ENCODE measurements at places on chromosomes 6 and 20.

GRCh38 chr20:5691918-5692618 is 58.1 kb upstream of the SHLD1 start:
- DNase-seq, result peak; percentile 99

DNA sequence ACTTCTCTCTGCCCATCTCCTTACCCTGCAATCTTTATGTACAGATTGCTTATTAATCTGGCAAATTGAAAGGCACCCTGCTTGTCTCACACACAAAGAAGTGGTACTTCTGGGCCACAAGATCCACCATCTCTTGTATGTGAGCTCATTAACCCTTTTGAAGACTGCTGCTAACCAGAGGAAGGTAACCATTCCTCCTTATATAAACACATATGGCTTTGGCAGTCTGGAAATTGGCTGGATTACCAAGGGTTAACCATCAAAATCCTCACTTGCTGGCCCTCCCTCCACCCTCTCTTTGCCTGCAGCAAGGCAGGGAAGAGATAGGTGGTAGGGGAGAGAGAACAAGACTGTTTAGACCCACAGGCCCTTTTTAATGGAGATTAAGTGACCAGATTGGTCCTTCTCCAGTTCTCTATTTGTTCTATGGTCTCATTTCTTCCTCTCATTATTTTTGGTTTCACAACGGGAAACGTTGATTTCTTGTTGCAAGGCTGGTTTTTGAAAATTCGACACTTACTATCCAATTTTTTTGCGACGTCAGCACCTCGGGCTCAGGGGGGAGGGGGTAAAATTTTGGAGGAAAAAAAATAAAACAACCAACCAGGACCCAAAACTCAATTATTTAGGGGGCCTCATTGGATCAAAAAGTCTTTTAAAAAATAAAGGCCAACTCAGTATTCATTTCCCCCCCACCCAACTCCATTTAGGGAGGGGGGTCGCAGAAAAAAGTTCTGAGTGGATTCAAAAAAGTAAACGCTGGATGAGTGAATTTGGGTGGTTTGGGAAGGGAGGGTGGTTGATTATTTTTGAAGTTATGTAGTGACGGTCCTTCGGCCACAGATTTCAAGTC is 859 bp downstream of the PPP1R10 start:
- peak; percentile 88 for DNase-seq

GRCh38 chr6:149305372-149305771 is 12.1 kb upstream of the TAB2 start:
- DNase-seq, result no peak

- peak; percentile 70 for DNase-seq
Measured at GRCh38 chr6:118565311-118565960, 17.3 kb downstream of the PLN start.

DNA sequence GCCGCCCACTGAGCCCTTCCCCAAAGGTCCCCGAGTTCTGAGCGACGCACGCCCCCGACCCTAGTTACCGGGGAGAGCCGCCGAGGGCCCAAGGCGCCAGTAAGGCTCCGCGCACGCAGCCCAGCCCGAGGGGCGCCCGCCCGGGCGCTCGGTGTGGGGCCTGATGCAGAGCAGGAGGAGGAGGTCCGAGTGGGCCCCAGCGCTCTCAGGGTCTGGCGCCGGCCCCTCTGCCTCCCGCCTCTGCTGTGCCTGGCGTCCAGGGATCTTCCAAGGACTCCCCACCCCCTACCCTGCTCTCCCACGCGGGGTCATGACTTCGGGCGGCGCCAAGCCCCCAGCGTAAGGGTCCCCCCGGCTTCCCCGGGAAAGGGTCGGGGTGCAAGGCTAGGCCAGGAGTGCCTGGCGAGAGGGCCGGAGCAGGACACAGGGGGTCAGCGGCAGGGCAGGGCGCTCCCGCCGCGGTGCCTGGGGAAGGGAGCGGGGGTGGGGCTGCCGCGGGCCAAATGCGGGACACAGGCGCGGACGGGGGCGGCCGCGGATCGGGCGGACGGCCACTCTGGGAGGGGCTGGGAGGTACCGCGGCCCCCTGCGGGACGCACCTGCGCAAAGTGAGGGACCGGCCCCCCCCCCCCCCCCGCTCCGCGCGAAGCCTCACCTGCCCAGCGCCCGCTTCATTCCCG is 637 bp downstream of the ABHD12 start:
- DNase-seq, result peak; percentile 63

DNA sequence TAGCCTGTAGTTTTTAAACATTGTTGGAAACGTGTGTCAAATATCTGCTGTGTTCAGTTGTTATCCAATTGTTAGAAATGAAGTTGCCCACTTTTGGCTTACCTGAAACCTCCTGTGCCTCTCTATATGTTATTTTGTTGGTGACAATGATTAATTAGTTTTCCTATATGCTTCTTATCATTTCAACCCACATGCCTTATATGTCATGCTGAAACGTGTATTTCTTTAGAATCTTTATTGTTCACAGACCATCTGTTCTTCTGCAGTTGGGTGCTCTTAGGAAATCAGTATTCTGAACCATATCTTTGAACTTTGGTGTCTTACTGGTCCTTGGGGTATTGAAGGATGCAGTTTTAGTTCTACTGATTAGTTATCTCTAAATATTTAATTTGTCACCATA is 91.2 kb upstream of the SCGN start:
- DNase-seq, result no peak

DNA sequence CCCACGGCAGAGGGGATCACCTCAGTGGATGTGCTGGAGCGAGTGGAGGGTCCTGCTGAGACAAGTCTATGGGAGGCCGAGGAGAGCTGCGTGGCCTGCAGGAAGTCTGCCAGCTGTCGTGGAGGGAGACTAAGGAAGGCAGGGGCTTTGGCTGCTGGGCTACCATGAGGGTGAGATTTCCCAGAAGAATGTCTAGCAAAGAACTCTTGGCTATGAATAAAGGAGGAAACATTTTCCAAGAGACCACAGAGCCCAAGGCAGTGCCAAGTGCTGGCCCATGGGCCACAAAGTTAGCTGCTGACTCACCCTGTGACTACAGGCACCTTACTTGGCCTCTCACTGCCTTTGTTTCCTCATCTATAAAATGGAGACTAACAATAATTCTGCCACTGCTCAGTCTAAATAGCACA is 73.4 kb downstream of the PRDM1 start:
- DNase-seq, result no peak

GRCh38 chr6:113763876-113764275 is 93.3 kb upstream of the MARCKS start:
- DNase-seq, result no peak

GRCh38 chr6:33708516-33709204 is 2.8 kb downstream of the UQCC2 start:
- no peak for DNase-seq

DNA sequence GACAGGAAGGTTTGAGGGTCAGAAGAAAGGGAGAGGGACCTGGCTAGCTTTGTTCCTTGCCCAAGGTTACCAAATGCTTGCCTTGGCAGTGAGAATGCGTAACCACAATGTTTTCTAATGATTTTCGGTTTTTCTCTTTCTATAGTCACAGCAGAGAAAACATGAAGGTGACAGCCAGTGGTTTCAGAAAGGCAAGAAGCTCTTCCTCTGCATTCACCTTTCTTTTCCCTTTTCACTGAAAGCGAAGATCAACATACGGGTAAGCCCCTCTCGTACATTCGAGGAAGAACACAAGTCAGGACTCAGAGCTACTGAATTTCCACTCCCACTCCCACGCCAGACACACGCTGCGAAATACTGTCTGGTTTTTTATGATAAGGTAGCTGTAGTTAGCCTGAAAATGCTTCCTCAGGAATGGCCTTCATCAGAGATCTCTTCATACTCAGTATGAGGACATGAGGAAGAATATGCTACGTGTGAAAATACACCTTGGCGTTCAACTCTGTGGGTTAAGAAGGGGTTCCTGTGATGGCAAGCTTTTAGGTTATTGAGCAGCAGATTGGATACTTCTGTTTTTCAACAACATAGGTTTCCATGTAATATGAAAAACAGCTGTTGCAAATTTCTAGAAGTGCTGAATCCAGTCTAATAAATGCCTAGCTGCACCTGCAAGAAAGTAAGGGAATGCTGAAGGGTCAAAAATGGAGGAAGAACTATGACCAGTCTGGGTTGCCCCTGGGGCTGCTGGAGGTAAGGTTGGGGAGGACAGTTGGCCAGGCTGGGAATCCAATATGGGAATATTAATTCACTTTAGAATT is 7.4 kb upstream of the CD83 start:
- no peak for DNase-seq

GRCh38 chr6:77492530-77492929 is 29.2 kb upstream of the HTR1B start:
- DNase-seq, result peak; percentile 20

DNA sequence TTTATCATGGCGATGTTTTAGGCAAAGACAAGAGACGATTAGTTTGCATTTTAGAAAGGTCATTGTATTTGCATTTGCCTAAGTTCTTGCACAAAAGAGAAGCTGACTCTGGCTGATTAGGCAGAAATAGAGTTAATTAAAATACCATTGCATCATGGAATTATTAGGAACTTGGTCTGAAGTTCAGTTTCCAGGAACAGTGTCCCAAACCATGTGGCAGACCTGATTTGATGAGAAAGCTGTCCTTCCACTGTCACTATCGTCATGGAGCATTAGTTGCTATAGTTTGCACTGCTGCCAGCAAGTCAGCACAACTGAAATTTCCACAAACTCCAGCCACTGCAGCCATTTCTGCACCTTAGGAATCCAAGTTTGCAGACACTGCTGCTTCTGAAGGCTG is 24.3 kb upstream of the MCUR1 start:
- no peak for DNase-seq

- peak; percentile 62 for DNase-seq
Measured at GRCh38 chr20:6940048-6940447, 172.6 kb downstream of the BMP2 start.

- peak; percentile 43 for DNase-seq
Measured at GRCh38 chr6:41374618-41375590, 39.5 kb downstream of the NCR2 start.

DNA sequence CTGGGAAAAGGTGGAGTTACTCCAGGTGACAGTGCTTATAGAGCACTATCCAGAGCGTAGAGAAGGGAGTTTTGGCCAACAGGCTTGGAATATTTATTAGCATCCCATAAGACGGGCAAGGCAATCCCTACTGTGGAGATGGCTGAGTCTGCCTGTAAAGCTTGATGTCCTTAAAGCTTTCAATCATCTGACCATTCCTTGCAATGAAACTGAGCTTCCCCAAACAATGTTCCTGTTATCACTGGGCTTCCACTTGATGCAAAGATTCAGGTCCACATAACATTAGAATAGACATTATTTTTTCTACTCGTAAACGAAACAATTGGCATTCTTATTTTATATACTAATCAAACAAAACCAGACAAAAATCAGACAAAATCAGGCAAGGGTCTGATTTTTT is 48.4 kb upstream of the PIM1 start:
- no peak for DNase-seq

DNA sequence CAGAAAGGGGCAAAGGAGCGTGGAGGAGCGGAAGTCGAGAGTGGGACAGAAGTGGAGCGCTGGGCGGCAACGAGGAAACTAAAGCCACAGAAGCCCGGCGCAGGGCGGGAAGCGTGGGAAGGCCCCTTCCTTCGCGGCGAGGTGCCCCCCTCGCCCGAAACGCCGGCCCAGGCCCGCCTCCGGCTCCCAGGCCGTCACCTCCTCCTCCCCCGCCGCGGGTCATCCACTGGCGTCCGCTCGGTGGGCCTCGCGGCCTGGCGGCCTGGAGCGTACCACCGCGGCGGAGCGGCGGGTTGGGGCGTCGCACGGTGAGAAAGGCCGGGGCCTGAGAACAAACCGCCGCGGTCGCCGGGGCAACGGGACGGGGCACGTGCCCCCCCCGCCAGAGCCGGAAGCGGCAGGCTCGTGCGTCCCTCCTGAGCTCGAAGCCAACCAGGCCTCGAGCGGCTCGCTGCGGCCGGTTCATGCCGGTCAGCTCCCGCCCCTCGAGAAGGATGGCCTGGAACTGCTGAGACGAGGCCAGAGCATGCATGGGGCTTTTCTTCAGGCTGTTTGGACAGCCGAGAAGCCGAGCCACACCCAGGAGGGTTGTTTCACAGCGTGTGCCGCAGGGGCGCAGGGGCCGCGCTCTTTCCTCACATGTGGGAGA is at the start of gene TCP11:
TSS of gene TCP11 (minus strand) at position 333 of the 649 bp plus-strand sequence. CDS start 469 bp downstream, outside the sequence.
- no peak for DNase-seq

DNA sequence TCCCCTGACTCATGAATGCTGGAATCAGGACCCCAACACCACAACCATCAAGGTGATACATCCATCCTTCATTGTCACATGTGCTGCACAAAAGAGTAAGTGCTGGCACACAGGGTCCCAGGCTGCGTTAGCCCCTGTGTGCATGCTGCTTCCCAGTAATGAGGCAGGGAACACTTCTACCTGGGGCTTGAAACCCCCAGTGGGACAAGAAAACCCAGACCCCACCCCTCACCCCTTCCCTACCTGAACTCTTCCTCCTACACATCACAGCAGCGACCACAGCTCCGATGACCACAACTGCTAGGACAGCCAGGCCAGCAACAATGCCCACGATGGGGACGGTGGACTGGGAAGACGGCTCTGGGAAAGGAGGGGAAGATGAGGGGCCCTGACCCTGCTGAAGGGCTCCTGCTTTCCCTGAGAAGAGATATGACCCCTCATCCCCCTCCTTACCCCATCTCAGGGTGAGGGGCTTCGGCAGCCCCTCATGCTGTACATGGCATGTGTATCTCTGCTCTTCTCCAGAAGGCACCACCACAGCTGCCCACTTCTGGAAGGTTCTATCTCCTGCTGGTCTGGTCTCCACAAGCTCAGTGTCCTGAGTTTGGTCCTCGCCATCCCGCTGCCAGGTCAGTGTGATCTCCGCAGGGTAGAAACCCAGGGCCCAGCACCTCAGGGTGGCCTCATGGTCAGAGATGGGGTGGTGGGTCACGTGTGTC is 2.0 kb downstream of the HLA-B start:
- DNase-seq, result no peak

GRCh38 chr20:60102665-60103210 is 144.5 kb downstream of the CDH26 start:
- no peak for DNase-seq

Measured in DMS53 (cell line).